ENCODE measurements at places on chromosomes 3 and 15. TPM values are rescaled to one million over a fixed set of nuclear protein-coding genes. Genes with fewer than 3 reads are reported as not detected.

- DNase-seq = no peak
These were observed 611.3 kb downstream of the EDEM1 start for GRCh38 chr3:5798809-5799208.

DNA sequence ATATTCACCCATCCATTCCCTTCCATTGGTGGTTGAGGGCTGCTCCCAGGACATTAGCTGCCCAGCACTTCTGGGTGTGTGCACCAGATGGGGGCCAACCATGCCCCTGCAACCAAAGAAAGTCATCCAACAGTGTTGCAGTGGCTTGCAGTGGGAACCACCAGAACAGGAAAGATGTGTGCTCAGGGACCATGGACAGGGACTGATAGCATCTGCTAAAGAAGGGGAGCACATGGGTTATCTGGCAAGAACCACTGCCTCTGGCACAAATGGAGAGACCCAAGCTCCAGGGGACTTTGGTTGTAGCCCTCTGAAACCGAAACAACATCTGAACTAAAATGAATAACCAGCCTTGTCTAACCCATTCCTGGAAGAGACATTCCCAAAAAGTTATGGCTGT is 8.1 kb downstream of the DCLK3 start:
- DNase-seq = no peak

- no peak for DNase-seq
These were observed 1.9 kb downstream of the CCDC12 start for GRCh38 chr3:46974421-46975171.

Gene TMEM108
- 5.3 TPM for total RNA-seq
